ENCODE measurements at places on chromosomes 3 and 15.
A peak's percentile ranks its signal among the peaks of the same experiment; 100 is the strongest.

GRCh38 chr15:77855871-77856270, 221.6 kb downstream of the TBC1D2B start:
- no peak for DNase-seq

DNA sequence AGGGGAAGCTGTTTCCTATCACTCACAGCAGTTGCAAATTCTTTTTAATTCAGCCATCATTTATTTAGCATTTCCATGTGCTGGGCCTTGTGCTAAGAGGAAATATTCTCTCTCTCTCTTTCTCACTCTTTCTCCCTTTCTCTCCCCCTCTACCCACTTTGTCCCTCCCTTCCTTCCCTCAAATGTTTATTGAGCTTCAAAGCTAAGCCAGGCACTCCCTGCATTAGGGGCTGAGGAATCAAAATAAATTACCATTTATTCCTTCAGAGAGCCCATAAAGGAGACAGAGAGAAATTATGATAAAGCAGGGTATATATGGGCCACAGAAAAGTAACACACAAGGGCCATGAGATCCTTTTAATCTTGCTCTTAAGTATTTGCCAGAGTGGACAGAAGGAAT, 6.8 kb downstream of the TMPRSS7 start:
- no peak for DNase-seq

DNA sequence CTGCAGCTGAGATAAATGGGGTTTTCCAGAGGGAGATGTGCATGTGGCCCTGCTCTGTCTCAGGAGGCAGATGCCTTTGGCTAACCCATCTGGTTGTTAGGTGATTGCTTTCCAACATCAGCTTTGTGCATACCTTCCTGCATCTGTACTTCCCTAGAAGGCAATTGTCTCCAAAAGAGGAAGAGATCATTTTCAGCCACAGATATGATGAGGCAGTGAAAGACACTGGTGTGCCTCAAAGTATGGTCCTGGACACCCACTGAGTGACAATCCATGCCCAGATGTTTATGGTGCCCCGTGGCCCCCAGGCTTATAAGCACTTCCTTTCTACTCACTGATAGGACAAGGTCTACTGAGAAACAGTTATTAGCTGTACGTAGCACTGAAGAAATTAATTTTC, 117.5 kb upstream of the NR2F2 start:
- DNase-seq = no peak

- peak; percentile 62 for DNase-seq
Observed at GRCh38 chr15:65326117-65326526, 21.6 kb downstream of the RNU5B-1 start.

- peak; percentile 62 for DNase-seq
Observed at GRCh38 chr15:98311566-98312188, 336.7 kb upstream of the IGF1R start.

- no peak for DNase-seq
Observed at GRCh38 chr15:44668921-44669320, 5.5 kb upstream of the SPG11 start.

GRCh38 chr3:171834461-171834801, 8.7 kb upstream of the TMEM212 start:
- no peak for DNase-seq

DNA sequence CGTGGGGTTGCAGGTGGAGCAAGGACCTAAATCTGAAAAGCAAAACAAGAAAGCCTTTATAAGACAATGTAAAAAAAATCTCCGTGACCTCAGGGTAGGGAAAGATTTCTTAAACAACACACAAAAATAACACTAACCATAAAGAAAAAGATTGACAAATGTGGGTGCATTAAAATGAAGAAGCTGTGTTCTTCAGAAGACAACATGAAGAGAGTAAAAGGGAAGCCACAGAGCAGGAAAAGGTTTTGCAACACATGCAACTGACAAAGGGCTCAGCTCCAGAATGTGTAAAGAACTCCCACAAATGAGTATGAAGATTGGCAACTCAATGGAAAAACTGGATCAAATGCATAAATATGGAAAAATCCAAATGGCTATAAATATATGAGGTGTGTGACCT, 74.2 kb downstream of the MAGEF1 start:
- no peak for DNase-seq

GRCh38 chr3:42612928-42613327, 12.4 kb downstream of the NKTR start:
- no peak for DNase-seq

DNA sequence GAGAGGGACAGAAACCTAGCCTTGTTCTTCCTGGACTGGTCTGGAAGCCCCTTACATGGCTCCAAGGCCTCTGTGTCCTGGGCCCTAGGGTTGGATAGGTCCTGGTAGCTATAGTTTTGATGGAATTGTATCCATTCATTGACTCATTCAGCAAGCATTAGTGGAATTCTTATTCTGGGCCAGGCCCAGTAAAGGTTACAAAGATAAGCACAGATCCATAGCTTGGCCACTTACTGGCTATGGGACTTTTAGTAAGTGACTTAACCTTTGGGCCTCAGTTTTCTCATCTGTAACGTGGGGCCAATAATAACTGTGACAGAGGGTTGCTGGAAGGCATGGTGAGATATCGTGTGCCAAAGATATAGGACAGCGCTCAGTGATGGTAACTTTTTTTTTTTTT, 13.6 kb upstream of the DAG1 start:
- no peak for DNase-seq

- DNase-seq = no peak
Observed at GRCh38 chr3:62248734-62249483, 124.4 kb downstream of the FEZF2 start.

DNA sequence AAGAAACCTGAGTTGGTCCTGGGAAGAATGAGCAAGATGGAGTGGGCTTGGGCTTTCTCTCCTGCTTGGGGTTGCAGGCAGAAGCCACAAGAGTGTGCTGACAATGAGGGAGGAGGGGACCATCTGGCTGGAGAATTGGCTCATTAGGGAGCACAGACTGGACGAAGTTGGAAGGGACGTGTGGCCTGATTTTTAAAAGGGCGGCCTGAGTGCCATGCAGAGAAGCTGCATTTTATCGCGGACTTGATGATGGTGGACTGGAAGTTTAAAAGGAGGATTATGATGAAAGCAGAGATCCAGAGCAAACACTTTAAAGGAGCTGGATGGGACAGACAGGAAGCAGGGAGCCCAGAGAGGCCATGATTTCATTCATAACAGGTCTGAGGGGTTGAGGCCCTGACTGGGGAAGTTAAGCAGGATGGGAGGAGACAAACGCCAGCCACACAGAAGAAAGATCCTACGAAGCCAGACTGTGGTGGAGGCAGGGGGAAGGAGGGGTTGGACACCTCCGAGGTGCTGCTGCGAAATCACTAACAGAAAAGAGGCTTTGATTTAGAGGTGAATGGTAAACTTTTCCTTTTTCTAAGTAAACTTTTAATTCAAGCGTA, 23.6 kb downstream of the TLNRD1 start:
- DNase-seq = no peak

GRCh38 chr3:99131876-99132275, 230.4 kb upstream of the DCBLD2 start:
- no peak for DNase-seq
